ENCODE measurements at places on chromosomes 1 and 21. TPM values are rescaled to one million over a fixed set of nuclear protein-coding genes. Genes with fewer than 3 reads are reported as not detected.

DNA sequence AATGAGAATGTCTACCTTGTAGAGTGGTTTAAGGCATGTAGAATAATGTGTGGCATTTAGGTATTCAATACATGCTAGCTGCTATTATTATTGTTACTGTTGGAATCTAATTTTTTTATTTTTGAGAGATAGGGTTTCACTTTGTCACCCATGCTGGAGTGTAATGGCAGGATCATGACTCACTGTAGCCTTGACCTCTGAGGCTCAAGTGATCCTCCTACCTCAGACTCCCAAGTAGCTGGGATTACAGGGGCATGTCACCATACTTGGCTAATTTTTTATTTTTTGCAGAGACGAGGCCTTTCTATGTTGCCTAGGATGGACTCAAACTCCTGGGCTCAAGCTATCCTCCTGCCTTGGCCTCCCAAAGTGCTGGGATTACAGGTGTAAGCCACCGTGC lies 61.9 kb downstream of the EPB41 start:
- no peak for DNase-seq
- no peaks in the 10 kb centered on the region for H3K36me3 ChIP-seq
- no peak overlapping the region for H3K4me3 ChIP-seq
- H3K27ac ChIP-seq, result no peak overlapping the region

DNA sequence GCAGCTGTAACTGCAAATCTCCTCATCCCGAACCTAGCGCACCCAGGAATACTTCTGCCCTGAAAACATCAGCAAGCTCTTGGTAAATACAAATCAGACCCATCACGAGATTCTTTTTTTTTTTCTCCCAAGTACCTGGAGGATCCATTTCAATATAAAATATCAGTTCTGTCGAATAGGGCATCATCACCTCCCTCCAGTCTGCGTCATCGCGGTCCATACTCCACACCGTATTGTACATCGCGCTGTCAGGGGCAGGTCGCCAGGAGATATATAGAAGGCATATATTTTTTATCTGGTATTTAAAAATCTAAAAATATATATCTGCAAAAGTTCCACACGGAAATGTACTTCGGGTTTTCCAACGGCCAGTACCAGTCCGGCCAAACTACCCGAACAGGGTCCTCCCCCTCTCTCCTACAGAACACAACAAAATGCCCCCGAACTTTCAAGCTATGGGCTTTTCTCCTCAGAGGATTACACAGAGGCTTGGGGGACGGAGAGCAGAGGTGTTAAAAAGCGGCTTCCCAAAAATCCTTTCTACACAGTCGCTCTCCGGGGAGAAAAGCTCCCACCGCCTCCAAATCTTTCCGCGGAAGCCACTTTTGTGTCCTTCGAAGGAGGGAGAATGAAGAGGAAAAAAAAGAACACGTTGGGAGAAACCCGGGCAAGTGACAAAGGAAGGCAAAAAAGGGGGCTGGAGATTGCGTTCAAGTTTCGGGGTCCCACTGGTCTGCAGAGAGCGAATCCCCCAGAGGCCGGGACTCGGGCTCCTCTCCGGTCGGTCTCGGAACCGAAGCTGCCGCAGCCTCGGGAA lies 509 bp downstream of the PIK3R3 start:
- no peak for DNase-seq
- H3K36me3 ChIP-seq, result no peaks in the 10 kb centered on the region
- no peaks in the 10 kb centered on the region for H3K4me1 ChIP-seq
- no peaks in the 10 kb centered on the region for H3K27me3 ChIP-seq

RIMS3 gene
- 1.8 TPM for total RNA-seq

PTPRC gene
- 15.0 TPM for total RNA-seq

GRCh38 chr1:52917156-52917555 lies 4.4 kb downstream of the ECHDC2 start:
- H3K27ac ChIP-seq, result no peak overlapping the region
- H3K27me3 ChIP-seq, result no peaks in the 10 kb centered on the region
- DNase-seq, result no peak
- no peaks in the 10 kb centered on the region for H3K4me1 ChIP-seq

PDE9A gene
- total RNA-seq, result 15.0 TPM

- H3K4me1 ChIP-seq, result no peaks in the 10 kb centered on the region
- DNase-seq, result no peak
- H3K36me3 ChIP-seq, result no peaks in the 10 kb centered on the region
- H3K27ac ChIP-seq, result no peak overlapping the region
These were observed 23.8 kb downstream of the PTTG1IP start for GRCh38 chr21:44849616-44850130.

CBR3 gene
- total RNA-seq, result 3.5 TPM

- no peak for DNase-seq
- no peaks in the 10 kb centered on the region for H3K27me3 ChIP-seq
- H3K4me1 ChIP-seq, result no peaks in the 10 kb centered on the region
- no peaks in the 10 kb centered on the region for H3K36me3 ChIP-seq
- H3K4me3 ChIP-seq, result no peak overlapping the region
These were observed 47.9 kb upstream of the CNN3 start for GRCh38 chr1:94974824-94975223.

DNA sequence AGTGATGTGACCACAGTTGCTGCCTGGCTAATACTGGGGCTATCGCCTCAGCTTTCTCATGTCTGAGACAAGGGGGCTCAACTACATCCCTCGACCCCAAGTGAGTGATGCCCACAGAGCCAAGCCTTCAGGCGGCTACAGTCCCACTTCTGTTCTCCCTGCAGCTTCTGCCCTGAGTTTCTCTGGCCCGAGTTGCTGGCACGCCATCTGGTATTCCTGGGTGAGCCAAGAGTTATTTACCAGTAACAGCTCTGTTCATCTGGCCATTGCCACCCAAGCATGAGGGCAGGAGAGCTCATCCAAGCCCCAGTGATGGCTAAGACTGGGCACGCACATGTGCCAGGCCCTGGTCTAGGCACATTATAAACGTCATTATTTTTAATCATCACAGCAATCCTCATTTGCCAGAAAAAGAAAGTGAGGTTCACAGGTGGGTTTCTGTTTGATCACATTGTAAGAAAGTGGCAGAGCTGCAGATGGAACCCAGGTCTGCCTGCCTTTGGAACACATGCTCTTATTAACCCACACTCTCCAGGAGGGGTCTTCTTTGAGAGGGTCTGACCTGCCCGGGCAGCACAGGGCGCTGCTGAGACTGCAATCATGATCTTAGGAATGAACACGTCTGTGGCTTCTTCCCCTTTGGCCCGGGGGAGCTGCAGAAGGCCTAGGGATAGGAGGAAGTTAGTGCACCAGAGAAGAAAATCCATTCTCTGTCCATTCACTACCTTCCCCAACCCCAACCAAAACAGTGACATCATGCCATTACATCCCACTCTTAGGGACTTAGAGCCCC lies 27.5 kb downstream of the KCND3 start:
- H3K27ac ChIP-seq, result no peak overlapping the region
- no peaks in the 10 kb centered on the region for H3K27me3 ChIP-seq
- no peaks in the 10 kb centered on the region for H3K36me3 ChIP-seq
- DNase-seq, result no peak

CHAF1B gene
- 3.0 TPM for total RNA-seq

DNA sequence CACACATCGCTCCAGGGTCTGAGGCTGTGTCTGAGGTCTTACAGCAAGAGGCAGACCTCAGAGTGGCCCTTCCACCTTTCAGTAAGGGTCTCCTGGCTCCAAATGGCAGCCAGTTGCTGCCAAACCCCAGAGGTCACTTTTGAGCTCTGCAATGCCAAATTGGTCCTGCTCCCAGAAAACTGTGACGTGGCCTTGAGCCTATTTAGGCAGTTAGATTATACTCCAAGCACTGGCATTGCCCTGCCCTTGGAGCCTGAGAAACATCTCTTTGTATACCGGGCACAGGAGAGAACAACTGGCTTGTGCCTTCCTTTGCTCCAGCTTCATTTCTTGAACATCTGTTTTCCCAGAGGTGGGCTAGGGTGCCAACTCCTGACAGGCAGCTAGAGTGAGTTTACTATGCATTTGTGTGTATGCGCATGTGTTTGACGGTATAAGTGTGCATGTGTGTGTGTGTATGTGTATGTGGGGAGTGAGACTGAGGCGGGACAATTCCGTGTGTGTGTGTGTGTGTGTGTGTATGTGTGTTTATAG lies 134.5 kb downstream of the IER5 start:
- no peaks in the 10 kb centered on the region for H3K4me1 ChIP-seq
- H3K27me3 ChIP-seq, result no peaks in the 10 kb centered on the region
- H3K36me3 ChIP-seq, result no peaks in the 10 kb centered on the region
- no peak overlapping the region for H3K27ac ChIP-seq

CGN gene
- total RNA-seq, result 0.29 TPM

GRCh38 chr1:168709405-168710363 lies 19.3 kb downstream of the DPT start:
- peak; percentile 17 for DNase-seq
- no peaks in the 10 kb centered on the region for H3K27me3 ChIP-seq
- no peaks in the 10 kb centered on the region for H3K4me1 ChIP-seq
- no peak overlapping the region for H3K4me3 ChIP-seq
- H3K27ac ChIP-seq, result peak overlapping the region; percentile 76
- H3K36me3 ChIP-seq, result no peaks in the 10 kb centered on the region

- H3K36me3 ChIP-seq, result no peaks in the 10 kb centered on the region
- H3K27ac ChIP-seq, result no peak overlapping the region
- DNase-seq, result no peak
These were observed 710.7 kb upstream of the ADAMTS5 start for GRCh38 chr21:27677546-27677945.

AMPD1 gene
- not detected for total RNA-seq

GRCh38 chr1:62377043-62377562 lies 57.9 kb upstream of the KANK4 start:
- no peaks in the 10 kb centered on the region for H3K4me1 ChIP-seq
- H3K36me3 ChIP-seq, result no peaks in the 10 kb centered on the region
- H3K27ac ChIP-seq, result no peak overlapping the region
- no peak overlapping the region for H3K4me3 ChIP-seq
- DNase-seq, result no peak
- no peaks in the 10 kb centered on the region for H3K27me3 ChIP-seq

DNA sequence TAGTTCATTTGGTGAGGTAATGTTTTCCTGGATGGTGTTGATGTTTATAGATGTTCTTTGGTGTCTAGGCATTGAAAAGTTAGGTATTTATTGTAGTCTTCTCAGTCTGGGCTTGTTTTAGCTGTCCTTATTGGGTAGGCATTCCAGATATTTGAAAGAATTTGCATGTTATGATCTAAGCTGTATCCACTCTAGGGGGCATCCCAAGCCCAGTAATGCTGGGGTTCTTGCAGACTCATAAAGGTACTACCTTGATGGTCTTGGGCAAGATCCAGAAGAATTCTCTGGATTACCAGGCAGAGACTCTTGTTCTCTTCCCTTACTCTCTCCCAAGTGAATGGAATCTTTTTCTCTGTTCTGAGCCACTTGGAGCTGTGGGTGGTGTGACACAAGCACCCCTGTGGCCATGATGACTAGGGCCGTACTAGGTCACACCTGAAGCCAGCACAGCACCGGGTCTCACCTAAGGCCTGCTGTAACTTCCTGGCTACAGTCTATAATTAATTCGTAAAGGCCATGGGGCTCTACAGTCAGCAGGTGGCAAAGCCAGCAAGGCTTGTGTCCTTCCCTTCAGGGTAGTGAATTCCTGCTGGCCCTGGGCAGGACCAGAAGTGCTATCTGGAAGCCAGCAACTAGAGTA lies 74.8 kb upstream of the PDE4B start:
- H3K27ac ChIP-seq, result no peak overlapping the region
- H3K4me1 ChIP-seq, result no peaks in the 10 kb centered on the region
- no peaks in the 10 kb centered on the region for H3K36me3 ChIP-seq
- no peaks in the 10 kb centered on the region for H3K27me3 ChIP-seq
- no peak for DNase-seq
- H3K4me3 ChIP-seq, result no peak overlapping the region

- DNase-seq, result no peak
- H3K36me3 ChIP-seq, result no peaks in the 10 kb centered on the region
- no peaks in the 10 kb centered on the region for H3K27me3 ChIP-seq
- no peak overlapping the region for H3K4me3 ChIP-seq
- no peaks in the 10 kb centered on the region for H3K4me1 ChIP-seq
These were observed 449.9 kb downstream of the MATN1 start for GRCh38 chr1:30273456-30273855.

DNA sequence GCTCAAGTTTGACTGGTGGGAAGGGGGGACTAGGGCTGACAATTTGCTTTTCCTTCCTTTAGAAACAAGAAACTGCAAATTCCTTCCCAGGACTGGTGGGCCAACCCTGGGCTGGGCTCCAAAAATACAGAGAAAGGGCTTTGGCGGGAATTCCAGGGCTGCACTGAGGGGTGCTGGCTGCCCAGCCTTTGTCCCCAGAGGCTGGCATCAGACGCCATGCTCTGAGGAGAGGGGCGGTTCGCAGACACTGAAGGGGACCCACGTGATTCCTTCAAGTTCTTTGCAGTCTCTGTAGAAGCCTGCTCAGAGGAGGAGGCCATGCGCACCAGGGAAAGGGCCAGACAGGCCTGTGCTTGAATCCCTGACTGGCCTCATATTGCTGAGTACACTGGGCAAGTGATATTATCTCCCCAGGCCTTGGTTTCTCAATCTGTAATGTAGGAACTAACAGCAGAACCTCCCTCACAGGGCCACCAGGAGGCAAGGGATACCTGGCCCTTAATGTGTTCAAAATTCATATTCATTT lies 119.5 kb downstream of the EPHB2 start:
- no peak for DNase-seq
- H3K27me3 ChIP-seq, result no peaks in the 10 kb centered on the region
- no peak overlapping the region for H3K27ac ChIP-seq
- H3K4me3 ChIP-seq, result no peak overlapping the region

C4BPA gene
- total RNA-seq, result not detected

DNA sequence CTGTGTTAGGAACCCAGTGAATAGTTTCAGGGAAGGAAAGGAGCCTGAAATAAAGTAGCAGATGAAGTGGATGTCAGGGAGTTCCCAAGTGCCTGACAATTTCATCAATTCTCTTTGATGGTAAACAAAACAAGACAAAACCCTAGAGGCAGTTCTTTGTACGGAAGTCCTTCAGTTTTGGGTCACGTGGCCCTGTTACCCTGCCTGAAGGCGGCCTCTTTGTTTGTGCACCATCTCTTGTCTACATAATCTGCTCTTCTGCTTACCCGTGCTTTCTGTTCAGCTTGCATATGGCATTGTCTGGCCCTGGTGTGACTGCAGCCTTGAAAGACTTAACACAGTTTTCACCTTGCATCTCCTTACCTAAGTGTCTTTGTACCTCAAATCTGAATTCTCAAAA lies 166.7 kb upstream of the DUSP10 start:
- no peaks in the 10 kb centered on the region for H3K36me3 ChIP-seq
- H3K27me3 ChIP-seq, result no peaks in the 10 kb centered on the region
- no peak overlapping the region for H3K27ac ChIP-seq
- DNase-seq, result no peak
- H3K4me3 ChIP-seq, result no peak overlapping the region

- H3K27me3 ChIP-seq, result no peaks in the 10 kb centered on the region
- no peaks in the 10 kb centered on the region for H3K4me1 ChIP-seq
- no peaks in the 10 kb centered on the region for H3K36me3 ChIP-seq
- H3K27ac ChIP-seq, result no peak overlapping the region
- H3K4me3 ChIP-seq, result no peak overlapping the region
These were observed 144.9 kb upstream of the HP1BP3 start for GRCh38 chr1:20931930-20932436.

DNA sequence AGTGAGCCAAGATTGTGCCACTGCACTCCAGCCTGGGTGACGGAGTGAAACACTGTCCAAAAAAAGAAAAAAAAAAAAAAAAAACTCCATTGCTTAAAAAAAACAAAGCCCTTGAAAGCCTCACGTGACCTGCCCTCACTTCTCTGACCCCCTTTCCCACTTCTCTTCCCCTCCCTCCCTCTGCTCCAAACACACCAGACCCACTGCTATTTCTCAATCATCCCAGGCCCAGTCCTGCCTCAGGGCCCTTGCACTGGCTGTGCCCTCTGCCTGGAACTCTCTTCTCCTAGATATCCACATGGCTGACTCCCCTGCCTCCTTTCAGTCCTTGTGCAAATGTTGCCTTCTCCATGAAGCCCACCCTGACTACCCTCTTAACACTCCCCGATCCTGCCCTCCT lies 45.4 kb upstream of the TARDBP start:
- no peak overlapping the region for H3K4me3 ChIP-seq
- H3K27ac ChIP-seq, result no peak overlapping the region
- no peaks in the 10 kb centered on the region for H3K36me3 ChIP-seq
- no peak for DNase-seq

LIN28A gene
- not detected for total RNA-seq

NUDT4B gene
- total RNA-seq, result 5.9 TPM

Data from uterus (tissue), 4 donors.